Suprapubic skin (tissue), 4 donors: ENCODE measurements at places on chromosomes 16 and 17. TPM values are rescaled to one million over a fixed set of nuclear protein-coding genes. Genes with fewer than 3 reads are reported as not detected.

DDX19B gene
- 31.9 TPM for total RNA-seq

GAS2L2 gene
- not detected for total RNA-seq

SOX9 gene
- 30.0 TPM for total RNA-seq

EME1 gene
- total RNA-seq, result 0.93 TPM

IRX3 gene
- 112 TPM for total RNA-seq

ACSM5 gene
- total RNA-seq, result 11.4 TPM

KCNAB3 gene
- total RNA-seq, result not detected

NMT1 gene
- total RNA-seq, result 64.3 TPM

CNGB1 gene
- total RNA-seq, result not detected

SMURF2 gene
- total RNA-seq, result 19.4 TPM
